Heart left ventricle (tissue), 16 donors: ENCODE measurements at places on chromosomes 4 and X. TPM values are rescaled to one million over a fixed set of nuclear protein-coding genes. Genes with fewer than 3 reads are reported as not detected.

DNA sequence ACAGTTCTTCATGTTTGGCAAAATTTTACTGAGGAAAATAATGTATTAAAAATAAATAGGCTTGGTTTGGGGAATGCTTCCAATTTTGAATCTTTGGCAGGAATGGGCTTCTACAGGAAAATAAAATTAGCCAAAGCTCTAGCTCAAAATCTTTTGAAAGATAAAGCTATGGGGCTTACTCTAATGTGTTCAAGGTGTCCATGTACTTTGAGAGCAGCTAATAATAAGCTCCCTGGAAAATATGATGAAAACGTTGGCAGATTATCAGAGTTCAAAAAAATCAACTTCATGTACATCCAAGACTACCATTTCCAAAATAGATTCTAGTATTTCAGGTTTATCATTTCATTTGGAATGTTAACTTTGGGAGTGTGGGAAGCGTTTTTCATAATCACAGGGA, 158.4 kb downstream of the EMCN start:
- no peaks in the 10 kb centered on the region for H3K4me1 ChIP-seq
- no peaks in the 10 kb centered on the region for H3K27me3 ChIP-seq
- no peak for DNase-seq
- no peaks in the 10 kb centered on the region for H3K36me3 ChIP-seq
- no peak overlapping the region for H3K4me3 ChIP-seq

Gene MSANTD1
- 0.30 TPM for total RNA-seq

DNA sequence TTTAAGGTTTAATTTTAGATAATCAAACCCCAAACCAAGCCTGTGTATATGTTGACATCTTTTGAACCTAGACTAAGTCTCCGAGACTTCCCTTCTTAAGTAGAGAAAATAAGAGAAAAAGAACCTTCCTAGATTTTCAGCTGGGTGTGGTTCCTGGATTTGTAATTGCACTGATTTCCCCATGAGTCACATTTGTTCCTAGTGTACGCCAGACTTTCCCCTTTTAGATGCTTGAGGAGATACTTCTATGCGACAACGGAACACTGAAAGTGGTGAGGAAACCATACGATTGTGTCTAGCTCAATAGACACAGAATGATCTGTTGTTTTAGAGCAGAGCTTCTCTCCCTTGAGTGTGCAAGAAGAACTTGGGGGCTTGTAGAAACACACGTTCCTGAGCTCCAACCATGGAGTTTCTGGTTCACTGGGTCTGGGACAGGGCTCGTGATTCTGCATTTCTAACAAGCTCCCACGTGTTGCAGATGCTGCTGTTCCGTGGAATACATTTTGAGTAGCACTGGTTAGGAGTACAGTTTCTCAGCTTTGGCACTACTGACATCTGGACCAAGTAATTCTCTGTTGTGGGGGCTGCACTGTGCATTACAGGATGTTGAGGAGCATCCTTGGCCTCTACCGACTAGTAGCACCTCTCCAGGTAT, 87.1 kb downstream of the AMELX start:
- DNase-seq = no peak
- no peak overlapping the region for H3K27ac ChIP-seq

Gene PCDH19
- 0.63 TPM for total RNA-seq

- DNase-seq = no peak
- H3K27me3 ChIP-seq = no peaks in the 10 kb centered on the region
- H3K4me1 ChIP-seq = no peaks in the 10 kb centered on the region
These were observed 469.8 kb upstream of the CPEB2 start for GRCh38 chr4:14532436-14532835.

GRCh38 chr4:110193822-110194761, 4.3 kb downstream of the ELOVL6 start:
- no peaks in the 10 kb centered on the region for H3K36me3 ChIP-seq
- no peaks in the 10 kb centered on the region for H3K27me3 ChIP-seq
- DNase-seq = no peak
- peaks cover 5% of the 10 kb centered on the region for H3K4me1 ChIP-seq
- no peak overlapping the region for H3K27ac ChIP-seq

DNA sequence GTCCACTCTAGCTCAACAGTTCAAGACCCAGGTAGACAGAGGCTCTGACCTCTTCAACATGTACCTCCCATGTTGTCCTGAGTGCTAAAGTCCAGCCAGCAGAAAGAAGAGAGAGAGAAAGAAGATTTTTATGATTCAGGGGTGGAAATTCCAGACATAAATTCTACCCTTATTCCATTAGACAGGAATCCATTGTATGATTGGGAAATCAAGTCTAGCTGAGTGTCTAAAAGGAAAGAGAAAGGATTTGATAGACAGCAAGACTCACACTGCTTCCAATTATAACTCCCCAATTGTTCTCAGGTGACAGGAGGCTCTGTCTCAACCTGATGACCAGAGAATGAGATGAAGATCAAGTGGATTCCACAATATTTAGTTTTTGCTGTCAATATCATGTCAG, 27.9 kb upstream of the PGM2 start:
- H3K4me1 ChIP-seq = no peaks in the 10 kb centered on the region
- H3K36me3 ChIP-seq = no peaks in the 10 kb centered on the region
- no peak overlapping the region for H3K4me3 ChIP-seq
- no peak overlapping the region for H3K27ac ChIP-seq

Gene SMIM31
- total RNA-seq = not detected

Gene NLGN3
- 0.64 TPM for total RNA-seq

Gene NXF2B
- not detected for total RNA-seq

DNA sequence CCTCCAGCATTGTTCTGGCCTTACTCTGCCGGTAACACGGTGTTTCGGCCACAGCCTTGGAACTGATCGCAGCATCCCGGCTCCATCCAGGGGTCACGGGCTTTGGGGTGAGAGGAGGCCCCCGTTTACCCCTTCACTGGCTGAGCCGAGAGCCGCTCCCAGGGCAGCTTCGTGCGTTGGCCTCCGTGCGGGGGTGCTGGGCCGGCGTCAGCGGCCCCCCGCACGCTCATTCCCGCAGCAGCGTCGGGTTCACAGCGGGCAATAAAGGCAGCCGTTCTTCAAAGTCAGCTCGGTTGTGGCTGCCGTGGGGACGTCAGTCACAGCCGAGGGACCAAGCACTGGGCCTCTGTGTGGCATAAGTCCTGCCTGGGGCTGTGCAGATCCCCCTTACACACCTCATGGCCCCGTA, 25.3 kb upstream of the PLCXD1 start:
- no peaks in the 10 kb centered on the region for H3K27me3 ChIP-seq
- no peak for DNase-seq
- no peak overlapping the region for H3K27ac ChIP-seq
- no peaks in the 10 kb centered on the region for H3K36me3 ChIP-seq
- no peak overlapping the region for H3K4me3 ChIP-seq
